ENCODE measurements at places on chromosomes 12 and 14.
A peak's percentile ranks its signal among the peaks of the same experiment; 100 is the strongest.

GRCh38 chr12:57845478-57846284 is 848 bp downstream of the CTDSP2 start:
- DNase-seq, result peak; percentile 51

DNA sequence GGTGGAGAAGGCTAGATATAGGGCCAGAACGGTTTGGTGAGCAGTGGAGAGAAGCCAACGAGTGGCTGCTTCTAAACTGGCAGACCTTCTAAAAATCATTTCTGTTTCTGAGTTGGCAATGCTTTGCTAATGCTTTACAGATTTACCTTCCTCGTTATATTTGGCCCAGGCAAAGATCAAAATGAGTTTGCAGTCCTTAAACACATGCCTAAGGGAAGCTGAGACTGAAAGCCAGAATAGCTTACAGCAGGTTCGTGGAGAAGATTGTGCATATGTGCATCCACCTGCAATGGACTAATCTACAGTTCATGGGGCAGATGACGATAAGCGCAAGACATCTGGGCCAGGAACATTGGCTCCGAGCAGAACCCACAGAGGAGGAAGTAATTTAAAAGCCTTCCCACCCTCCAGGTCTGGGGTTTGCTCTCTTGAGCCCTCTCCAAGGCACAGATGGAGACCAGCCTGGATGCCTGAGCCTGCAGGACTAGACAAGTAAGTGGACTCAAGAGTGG is 99.4 kb downstream of the NINJ2 start:
- DNase-seq, result no peak

DNA sequence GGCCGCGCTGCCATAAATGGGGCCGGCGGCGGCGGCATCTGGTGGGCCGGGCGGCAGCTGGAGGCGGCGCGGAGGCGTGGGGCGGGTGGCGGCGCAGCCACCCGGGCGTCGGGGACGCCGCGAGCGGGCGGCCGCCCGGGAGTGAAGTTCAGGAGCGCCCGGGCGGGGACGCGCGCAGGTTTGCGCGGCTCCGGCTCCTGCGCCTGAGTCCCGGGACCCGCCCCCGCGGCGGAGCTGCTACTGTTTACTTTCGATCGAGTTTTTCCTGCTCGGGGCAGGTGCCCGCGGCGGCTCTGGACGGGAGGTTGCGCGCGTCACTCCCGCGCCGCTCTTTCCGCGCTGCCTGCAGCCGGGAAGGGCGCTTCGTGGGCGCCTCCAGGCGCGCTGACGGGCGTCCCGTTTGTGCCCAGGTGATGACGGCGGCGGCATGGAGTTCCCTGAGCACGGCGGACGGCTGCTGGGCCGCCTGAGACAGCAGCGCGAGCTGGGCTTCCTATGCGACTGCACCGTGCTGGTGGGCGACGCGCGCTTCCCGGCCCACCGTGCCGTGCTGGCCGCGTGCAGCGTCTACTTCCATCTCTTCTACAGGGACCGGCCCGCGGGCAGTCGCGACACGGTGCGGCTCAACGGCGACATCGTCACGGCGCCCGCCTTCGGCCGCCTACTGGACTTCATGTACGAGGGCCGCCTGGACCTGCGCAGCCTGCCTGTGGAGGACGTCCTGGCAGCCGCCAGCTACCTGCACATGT is at the start of gene ZBTB42:
TSS of gene ZBTB42 (plus strand) at position 331 of the 749 bp plus-strand sequence. CDS start at position 428, 97 bp downstream.
- peak; percentile 61 for DNase-seq

DNA sequence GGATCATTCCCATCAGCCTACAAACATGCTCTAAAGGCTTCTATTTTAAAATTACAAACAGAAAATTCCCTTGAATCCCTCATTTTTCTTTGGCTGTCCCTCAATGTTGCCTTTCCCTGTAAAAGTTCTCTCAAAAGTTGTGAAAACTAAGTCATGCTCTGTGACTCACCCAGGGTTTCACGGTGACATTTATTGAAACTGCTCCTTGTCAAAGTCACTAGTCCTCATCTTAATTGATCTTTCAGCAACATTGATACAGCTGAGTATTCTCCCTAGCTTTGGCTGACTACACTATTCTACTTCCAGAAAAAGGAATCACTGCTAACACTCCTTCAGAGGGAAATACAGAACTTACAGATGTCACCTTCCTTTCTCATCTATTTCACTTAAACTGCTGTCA is 65.7 kb downstream of the ASCL4 start:
- DNase-seq, result no peak
